Cerebellum (tissue), 4 donors: ENCODE measurements at places on chromosomes 11 and 22. TPM values are rescaled to one million over a fixed set of nuclear protein-coding genes. Genes with fewer than 3 reads are reported as not detected.

GRCh38 chr11:74325649-74326645 is 14.5 kb upstream of the P4HA3 start:
- peak; percentile 84 for DNase-seq

- peak; percentile 91 for DNase-seq
Observed at GRCh38 chr11:12249590-12250260, 127.6 kb upstream of the PARVA start.

DNA sequence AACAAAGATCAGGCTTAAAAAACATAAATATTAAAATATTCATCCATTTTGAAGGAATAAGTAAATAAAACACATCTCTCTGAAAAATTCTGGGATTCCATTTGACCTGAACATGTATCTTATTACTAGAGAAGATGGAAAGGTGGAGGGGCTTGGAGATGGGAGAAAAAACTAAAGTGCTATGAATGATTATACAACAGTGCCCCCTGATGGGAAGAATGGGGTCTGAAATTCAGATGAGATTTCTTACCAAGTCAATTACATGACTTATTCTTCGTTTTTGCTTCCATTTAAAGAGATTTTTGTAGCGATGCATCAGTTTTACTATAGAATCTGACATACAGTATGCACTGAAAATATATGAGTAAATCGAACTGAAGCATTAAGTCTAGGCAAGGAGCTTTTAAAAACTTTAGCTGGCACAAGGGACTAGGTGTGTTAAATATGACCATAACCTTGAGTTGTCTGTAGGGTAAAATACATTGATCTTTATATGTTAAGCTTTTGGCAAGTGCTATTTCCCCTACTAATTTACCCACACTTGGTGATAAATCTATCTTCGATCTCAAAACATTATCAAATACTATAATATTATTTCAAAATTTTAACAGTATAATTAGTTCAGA is 718.8 kb downstream of the CNTN5 start:
- no peak for DNase-seq

DNA sequence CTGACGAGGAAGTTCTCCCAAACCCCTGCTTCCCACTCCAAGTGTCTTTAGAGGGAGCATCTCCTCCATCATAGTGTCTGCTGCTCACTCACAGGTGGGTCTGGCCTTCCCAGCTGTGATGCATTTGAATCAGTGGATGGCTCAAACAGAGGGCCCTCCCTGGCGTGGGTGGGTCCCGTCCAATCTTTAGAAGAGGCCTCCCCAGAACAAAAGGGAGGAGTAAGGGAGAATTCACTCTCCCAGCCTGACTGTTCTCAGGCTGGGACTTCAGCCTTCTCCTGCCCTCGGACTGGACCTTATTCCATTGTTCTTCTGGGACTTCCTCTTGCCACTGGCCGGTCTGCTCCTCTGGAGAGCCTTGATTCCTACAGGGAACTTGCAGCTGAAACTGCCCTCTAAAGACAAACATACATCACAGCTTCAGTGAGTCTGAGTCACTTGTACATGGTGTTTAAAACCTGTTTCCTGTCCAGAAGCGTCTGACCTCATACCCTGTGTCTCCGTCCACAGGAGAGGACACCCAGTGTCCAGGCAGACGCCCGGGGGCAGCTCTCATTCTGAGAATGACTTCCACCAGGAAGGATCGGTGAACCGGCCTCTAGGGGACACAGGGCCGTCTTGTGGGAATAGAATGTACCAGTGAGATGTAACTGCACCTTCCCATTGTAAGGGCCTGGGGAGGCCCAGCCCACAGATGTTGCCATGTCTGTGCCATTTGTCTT is 234.7 kb downstream of the BRD1 start:
- no peak for DNase-seq

- DNase-seq = no peak
Observed at GRCh38 chr22:22578702-22579424, 19.8 kb upstream of the PRAME start.

Gene RPS6KA4
- 7.5 TPM for total RNA-seq

- no peak for DNase-seq
Observed at GRCh38 chr22:30609260-30610185, 2.5 kb downstream of the TCN2 start.

Gene ZBTB16
- 4.2 TPM for total RNA-seq

- no peak for DNase-seq
Observed at GRCh38 chr22:49112661-49113626, 714.7 kb downstream of the BRD1 start.

- DNase-seq = no peak
Observed at GRCh38 chr11:123582992-123583504, 71.4 kb downstream of the SCN3B start.

DNA sequence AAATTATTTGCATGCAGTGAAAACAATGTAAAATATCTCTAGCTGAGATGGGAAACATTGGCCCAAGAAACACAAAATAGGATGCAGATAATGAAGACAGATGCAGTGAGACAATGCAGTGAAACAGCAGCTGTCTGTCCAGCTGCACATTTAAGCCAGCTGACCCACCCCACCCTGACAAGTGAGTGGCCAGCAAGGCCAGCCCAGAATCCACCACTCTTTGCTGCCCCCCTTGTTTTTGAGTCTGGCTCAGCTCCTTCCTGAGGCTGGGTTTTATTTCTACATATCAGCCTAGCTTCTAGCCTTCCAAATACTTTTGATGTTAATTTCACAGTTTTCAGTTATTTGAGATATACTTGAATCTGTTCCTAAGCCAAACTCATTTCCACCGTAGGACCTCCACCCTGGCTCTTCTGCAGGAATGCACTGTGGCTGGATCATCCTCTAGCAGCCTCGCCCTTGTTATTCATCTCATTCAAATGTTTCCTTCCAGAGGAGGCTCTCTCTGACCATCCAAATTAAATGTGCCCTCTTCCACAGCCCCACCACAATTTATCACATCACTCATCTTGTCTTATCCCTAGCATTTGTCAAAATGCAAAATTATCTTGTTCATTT is 154.1 kb upstream of the POU2AF2 start:
- no peak for DNase-seq

GRCh38 chr11:61575886-61576861 is 4.7 kb downstream of the SYT7 start:
- DNase-seq = peak; percentile 70
